ENCODE measurements at places on chromosomes 1 and 21. TPM values are rescaled to one million over a fixed set of nuclear protein-coding genes. Genes with fewer than 3 reads are reported as not detected.

GRCh38 chr1:8363186-8363766, 45.4 kb downstream of the SLC45A1 start:
- peaks cover 79% of the 10 kb centered on the region for H3K4me1 ChIP-seq
- peaks cover 81% of the 10 kb centered on the region for H3K36me3 ChIP-seq
- DNase-seq: no peak
- no peaks in the 10 kb centered on the region for H3K27me3 ChIP-seq
- H3K27ac ChIP-seq: peak overlapping the region; percentile 94
- peak overlapping the region; percentile 31 for H3K4me3 ChIP-seq

Gene RGS8
- 0.05 TPM for total RNA-seq

- H3K36me3 ChIP-seq: no peaks in the 10 kb centered on the region
- no peak overlapping the region for H3K27ac ChIP-seq
- H3K4me3 ChIP-seq: no peak overlapping the region
- H3K4me1 ChIP-seq: no peaks in the 10 kb centered on the region
- DNase-seq: no peak
Measured at GRCh38 chr1:70518106-70518505, 107.0 kb downstream of the CTH start.

DNA sequence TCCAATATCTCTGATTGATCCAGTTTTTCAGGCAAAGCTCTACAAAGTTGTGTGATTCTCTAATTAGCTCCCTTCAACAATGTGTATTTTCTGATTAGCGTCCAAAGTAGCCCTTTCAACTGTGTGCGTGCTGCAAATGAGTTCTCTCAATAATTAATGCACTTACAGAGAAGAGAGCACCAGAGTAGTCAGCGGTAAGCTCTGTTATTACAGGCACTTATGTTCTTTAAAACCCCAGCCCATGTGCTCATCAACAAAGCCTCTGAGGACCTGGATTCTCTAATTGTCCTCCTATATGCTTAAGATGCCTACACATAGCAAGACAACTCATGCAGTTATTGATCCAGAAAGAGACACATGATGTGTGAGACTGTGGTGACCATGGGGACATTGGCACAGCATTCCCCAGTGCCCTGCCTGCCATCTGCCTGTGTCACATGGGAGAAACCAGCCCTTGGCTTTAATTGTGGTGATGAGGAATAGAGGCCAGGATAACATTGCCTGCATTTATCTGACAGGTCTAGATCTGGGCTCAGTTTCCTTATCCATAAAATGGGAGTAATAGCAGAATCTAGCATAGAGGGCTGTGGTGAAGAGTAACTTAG, 151.7 kb downstream of the PCP4 start:
- no peaks in the 10 kb centered on the region for H3K4me1 ChIP-seq
- peaks cover 7% of the 10 kb centered on the region for H3K27me3 ChIP-seq
- H3K27ac ChIP-seq: no peak overlapping the region
- DNase-seq: no peak
- H3K36me3 ChIP-seq: no peaks in the 10 kb centered on the region

DNA sequence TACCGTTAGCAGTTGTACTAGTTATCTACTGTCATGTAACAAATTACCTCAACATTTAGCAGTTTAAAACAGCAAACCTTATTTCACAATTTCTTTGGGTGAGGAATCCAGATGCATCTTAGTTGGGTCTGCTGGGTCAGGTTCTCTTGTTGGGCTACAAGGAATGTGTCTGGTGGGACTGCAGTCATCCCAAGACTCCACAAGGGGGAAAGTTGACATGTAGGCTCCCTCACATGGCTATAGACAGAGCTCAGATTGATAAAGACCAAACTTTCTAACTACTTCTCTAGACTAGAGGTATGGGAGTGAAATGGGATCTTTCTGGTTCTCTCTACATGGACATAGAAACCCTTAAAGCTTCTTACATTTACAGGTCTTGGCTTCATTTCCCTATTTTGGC, 160.9 kb downstream of the UCK2 start:
- H3K36me3 ChIP-seq: no peaks in the 10 kb centered on the region
- no peak overlapping the region for H3K27ac ChIP-seq
- H3K27me3 ChIP-seq: no peaks in the 10 kb centered on the region
- no peak overlapping the region for H3K4me3 ChIP-seq

DNA sequence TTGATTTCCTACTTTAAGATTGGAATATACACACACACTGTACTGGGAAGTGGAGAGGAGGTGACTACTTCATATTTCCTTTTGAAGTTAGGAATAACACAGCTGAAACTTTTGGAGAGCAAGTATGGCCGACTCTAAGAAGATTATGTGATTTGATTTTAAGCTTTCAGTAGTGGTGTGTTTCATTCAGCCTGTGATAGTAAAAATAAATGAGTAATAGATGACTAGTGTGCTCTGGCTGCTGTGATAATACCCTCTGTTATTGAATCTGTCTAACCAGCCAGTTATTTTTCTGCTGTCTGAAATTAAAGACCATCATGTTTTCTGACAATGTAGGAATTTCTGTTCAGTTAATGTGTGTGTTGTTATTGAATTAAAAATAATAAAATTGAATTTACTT, 48.3 kb downstream of the CTTNBP2NL start:
- peaks cover 8% of the 10 kb centered on the region for H3K36me3 ChIP-seq
- H3K4me1 ChIP-seq: peaks cover 60% of the 10 kb centered on the region
- H3K27ac ChIP-seq: peak overlapping the region; percentile 74
- H3K4me3 ChIP-seq: no peak overlapping the region

GRCh38 chr21:41548781-41549180, 40.8 kb upstream of the TMPRSS2 start:
- no peak overlapping the region for H3K4me3 ChIP-seq
- DNase-seq: no peak
- H3K27ac ChIP-seq: no peak overlapping the region

Gene OR2T35
- not detected for total RNA-seq

Gene SELL
- 1.2 TPM for total RNA-seq

Gene ALX3
- not detected for total RNA-seq

Gene NBPF10
- total RNA-seq: 0.69 TPM

All from left ventricle myocardium inferior (tissue), 1 donor.